ENCODE measurements at places on chromosomes 16 and 17.

DNA sequence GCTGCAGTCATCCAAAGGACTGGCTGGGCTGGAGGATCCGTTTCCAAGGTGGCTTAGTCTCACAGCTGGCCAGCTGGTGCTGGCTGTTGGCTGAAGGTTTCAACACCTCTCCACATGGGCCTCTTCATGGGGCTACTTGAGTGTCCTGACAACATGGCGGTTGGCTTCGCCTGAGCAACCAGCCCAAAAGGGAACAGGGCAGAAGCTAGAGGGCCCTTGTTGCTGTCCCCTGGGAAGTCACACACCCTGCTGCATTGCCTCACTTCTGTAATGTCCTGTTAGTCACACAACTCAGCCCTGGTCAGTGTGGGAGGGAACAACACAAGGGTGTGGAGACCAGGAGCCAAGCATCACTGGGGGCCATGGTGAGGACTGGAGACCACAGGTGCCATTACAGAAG, 36.6 kb downstream of the C16orf78 start:
- no peak for DNase-seq

DNA sequence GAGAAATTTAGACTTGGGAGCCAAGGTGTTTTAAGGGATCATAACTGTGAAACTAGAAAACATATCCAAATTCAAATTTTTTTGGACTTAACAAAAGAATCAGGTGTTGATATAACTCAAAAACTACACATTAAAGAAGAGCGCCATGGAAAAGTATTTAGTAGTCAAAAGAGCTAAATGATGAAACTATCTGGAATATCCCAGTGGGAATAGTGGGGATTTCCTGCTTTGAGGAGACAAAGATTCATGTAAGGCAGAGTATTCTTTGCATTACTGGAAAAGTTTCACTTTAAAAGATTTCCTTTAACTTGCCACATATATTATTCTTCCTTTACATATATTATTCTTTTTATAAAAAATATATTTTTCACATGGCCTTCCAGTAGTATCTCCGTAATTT, 40.3 kb upstream of the VPS4A start:
- no peak for DNase-seq

DNA sequence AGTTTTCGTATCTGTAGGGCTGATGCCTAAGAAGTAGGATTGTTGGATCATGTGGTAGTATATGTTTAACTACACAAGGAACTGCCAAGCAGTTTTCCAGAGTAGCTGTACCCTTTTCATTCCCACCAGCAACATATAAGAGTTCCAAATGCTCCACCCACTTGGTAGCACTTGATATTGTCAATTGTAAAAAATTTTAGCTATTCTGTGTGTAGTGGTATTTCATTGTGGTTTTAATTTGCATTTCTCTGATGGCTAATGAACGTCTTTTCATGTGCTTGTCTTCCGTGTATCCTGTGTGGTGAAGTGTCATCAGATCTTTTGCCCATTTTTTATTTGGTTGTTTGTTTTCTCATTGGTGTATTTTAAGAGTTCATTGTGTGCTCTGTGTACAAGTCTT, 69.7 kb downstream of the TANC2 start:
- DNase-seq, result no peak

GRCh38 chr16:5415123-5415522, 317.5 kb upstream of the EEF2KMT start:
- no peak for DNase-seq

DNA sequence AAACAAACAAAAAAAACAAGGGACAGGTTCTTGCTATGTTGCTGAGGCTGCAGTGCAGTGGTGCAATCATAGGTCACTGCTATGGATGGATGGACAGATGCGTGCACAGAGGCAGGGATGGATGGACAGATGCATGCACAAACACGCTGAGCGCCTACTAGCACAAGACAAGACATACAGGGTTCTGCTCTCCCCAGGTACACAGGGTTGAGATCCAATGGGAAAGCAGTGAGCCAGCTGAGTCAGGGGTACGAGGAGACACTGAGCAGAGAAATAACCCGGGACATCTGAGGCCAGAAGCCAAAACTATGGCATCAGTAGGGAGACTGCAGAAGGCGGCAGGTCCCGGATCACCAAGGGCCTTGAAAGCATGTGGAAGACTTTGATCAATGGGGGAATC, 6.2 kb downstream of the IL32 start:
- DNase-seq, result no peak

DNA sequence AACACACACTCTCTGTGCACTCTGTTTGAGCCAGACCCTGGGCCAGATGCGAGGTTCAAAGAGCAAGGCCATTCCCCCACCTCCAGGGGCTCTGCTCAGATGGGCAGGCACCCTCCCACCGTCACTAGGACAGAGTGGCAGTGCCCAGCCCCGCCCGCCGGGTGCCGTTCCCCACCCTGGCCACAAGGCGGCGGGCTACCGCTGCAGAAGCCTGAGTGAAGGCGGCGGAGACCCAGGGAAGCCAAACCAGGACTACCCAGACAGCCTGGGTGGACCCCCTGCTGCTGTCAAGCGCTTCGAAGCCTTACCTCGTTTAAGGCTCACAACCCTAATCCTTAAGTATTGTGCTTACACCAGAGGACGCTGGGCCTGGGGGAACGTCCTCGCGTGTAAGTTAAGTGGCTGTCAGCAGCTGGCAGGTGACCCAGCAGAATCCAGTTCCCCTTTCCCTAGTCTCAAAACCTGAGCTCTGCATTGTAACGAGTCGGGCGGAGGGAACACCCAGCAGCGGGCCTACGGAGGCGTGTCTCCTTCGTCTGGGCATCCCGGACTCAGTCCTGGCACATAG, 4.5 kb downstream of the ARHGAP27 start:
- DNase-seq, result peak; percentile 68

Measured in NCI-H526 (cell line).